CD4-positive, alpha-beta T cell treated with Interleukin-17A for 4 hours (primary cell): ENCODE measurements at places on chromosomes 5 and 9.

DNA sequence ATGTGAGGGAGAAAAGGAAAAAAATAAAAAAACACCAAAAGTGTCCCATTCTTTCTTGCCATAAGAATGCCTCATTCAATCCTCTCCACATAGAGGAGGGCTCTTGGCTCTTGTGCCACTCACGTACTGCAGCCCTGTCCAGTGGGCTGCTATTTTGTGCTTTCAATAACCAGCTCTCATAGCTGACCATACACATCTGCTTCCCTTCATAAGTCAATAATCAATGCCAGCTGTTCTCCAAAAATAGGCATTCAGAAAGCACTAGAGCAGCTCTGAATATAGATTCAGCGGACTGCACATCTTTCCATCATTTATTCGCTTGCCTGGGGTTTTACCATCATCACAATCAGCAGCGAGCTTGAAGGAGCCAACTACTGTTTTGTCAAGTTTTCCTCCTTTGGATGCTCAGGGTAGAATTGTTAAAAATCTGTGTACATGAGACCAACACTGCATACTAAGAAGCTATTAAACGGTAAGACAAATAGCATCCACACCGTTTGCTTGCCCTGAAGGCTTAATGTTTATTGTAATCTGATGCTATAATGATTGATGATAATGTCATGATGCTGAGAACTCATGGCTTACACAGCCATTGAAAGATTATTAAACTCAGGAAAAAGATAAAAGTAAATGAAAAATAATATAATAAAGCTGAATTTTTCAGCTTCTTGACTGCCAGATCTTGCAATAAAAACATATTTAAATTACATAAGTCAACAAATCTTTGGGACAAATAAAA lies 80.0 kb downstream of the OXCT1 start:
- no peak for DNase-seq

- no peak for DNase-seq
Measured at GRCh38 chr5:129496421-129496820, 36.3 kb downstream of the ADAMTS19 start.

DNA sequence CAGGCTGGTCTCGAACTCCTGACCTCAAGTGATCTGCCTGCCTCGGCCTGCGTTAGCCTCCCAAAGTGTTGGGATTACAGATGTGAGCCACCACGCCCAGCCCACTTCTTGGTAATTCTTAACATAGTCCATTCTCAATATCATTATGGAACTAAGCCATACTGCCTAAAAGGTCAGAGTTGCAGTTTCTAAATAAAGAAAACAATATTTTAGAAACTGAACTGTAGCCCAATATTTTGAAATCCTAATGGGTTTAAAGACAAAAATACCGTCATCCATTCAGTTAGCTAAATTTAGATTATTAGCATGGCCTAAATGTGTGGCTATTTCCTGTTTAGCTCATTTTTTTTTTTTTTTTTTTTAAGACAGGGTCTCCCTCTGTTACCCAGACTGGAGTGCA lies 99.5 kb downstream of the USP20 start:
- DNase-seq: no peak

DNA sequence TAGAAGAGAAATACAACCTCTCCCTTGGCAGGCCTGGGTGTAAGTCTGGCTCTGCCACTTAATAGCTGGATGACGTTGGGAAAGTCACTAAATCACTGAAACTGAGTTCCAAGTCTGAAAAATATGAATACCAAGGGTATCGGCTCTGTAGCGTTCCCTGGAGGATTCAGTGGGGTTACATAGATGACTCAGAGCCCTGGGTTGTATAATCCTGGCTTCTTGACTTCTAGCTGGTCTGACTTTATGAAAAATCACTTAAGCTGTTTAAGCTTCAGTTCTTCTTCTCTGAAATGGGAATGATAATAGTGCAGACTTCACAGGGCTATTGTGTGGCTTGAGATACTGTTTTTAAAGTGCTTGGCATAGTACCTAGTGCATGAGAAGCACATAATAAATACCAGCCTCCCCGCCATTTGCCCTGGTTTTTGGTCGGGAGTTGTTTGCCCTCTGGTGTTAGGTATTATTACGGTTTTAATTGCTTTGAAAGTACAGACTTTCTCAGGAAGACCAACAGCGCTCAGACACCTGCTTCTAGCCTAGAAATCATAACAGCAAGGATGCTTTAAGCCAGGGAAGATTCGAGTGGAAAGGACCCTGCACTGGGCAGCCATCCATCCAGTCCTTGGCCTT lies 43.0 kb downstream of the CYFIP2 start:
- peak; percentile 42 for DNase-seq

DNA sequence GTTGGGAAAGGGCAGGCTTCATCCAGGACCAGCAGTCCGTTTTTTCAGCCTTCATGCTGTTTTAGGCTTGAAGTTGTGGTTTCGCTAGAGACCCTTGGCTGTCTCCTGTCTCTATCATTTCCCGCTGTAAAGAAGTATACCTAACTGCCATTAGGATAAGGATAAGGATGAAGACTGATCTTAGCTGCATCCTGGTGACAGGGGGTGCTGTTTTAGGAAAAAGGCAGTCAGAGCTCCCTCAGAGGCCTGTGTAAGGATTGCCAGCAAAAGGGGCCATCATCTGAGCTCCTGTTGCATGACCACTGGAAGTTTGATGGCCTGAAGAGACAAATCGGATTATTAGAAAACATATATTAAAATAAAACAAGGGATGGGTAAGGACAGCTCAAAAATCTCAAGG lies 64.8 kb upstream of the FGF10 start:
- DNase-seq: no peak

GRCh38 chr5:91170266-91170665 lies 212.9 kb downstream of the ARRDC3 start:
- DNase-seq: no peak

GRCh38 chr5:14756478-14756877 lies 92.0 kb downstream of the OTULIN start:
- DNase-seq: no peak

- DNase-seq: no peak
Measured at GRCh38 chr5:137705106-137705505, 30.8 kb downstream of the KLHL3 start.

GRCh38 chr5:78362220-78362619 lies 1.8 kb downstream of the SCAMP1 start:
- no peak for DNase-seq

- no peak for DNase-seq
Measured at GRCh38 chr9:128625391-128626146, 31.1 kb downstream of the DYNC2I2 start.

DNA sequence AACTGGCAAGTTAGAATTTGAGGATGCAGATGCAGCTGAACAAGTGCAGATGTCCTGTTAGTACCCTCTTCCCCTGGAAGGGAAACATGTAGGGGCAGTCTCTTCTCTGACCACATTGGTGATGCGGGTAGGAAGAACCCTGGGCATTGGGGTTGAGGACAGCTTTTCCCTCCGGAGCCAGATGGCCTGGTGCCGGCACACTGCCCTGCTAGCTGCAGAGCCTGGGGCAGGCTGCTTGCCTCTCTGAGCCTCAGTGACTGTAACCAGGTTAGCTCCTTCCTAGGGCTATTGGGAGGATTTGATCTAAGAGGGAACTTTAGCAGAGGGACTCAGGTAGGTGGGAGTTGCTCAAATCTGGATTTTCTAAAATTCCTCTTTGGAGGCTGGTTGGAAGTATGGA lies 148.4 kb downstream of the HSPA4 start:
- DNase-seq: no peak

GRCh38 chr5:172707285-172708182 lies 63.5 kb downstream of the DUSP1 start:
- DNase-seq: no peak

GRCh38 chr5:181221105-181221791 lies 1.8 kb upstream of the TRIM41 start:
- peak; percentile 69 for DNase-seq

GRCh38 chr5:126961702-126962101 lies 68.7 kb downstream of the MARCHF3 start:
- DNase-seq: no peak

GRCh38 chr5:63727583-63727982 lies 234.7 kb downstream of the HTR1A start:
- no peak for DNase-seq

- DNase-seq: no peak
Measured at GRCh38 chr5:114977979-114978573, 191.6 kb downstream of the TRIM36 start.

DNA sequence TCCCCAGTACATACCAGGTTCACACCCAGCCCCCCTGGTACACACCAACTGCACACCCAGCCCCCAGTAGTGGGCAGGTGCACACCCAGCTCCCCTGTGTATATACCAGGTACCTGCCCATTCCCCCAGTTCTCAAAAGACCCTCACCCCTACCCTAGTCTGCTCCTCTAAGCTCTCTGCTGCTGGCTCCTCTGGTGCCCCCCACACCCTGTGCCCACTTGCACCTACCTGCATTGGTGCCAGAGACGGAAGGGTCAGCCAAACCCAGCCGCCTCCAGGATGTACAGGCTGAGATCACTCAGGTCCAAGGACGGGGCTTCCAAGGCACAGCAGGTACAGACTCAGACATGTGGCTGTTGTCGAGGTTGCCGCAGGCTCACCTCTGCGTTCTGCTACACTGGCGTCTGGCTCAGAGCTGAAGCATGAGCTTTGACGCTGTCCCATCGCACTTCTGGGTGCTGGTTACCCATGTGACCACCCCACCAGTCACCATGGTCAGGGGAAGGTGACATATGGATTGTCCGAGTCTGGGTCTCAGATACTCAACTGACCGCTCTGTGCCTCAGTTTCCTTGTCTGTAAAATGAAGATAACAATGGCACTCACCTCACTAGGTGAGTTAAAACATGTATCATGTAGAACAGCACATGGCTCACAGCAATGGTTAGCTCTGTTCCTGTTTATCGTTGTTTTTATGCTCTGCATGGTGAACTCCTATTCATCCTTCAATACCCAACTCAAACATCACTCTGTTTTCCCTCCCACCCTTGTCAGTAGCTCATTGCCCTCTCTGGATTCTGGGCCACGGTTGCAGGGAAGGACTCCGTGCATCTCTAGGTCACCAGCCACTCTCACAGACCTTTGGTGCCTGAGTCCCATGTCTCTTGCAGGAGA lies 45.3 kb upstream of the SUSD3 start:
- DNase-seq: no peak

DNA sequence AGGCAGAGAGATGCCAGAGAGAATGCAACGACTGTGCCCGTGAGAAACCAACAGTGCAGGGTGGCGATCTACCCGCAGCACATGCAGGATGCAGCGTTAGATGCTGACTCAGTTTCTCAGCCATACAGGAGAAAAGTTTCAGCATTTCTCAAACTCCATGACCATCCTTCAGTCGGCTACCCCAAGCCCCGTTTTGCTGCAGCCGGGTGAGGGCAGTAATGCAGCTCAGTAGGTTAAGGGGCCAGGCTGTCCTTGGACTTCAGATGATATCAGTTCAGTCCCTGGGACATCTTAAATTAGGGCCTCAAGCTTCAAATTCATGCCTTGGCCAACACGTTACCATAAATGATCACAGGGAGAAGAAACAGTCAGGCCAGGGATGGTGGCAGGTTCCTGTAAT lies 125.5 kb downstream of the PALM2AKAP2 start:
- no peak for DNase-seq

- no peak for DNase-seq
Measured at GRCh38 chr5:64790210-64790609, 21.5 kb downstream of the CWC27 start.

DNA sequence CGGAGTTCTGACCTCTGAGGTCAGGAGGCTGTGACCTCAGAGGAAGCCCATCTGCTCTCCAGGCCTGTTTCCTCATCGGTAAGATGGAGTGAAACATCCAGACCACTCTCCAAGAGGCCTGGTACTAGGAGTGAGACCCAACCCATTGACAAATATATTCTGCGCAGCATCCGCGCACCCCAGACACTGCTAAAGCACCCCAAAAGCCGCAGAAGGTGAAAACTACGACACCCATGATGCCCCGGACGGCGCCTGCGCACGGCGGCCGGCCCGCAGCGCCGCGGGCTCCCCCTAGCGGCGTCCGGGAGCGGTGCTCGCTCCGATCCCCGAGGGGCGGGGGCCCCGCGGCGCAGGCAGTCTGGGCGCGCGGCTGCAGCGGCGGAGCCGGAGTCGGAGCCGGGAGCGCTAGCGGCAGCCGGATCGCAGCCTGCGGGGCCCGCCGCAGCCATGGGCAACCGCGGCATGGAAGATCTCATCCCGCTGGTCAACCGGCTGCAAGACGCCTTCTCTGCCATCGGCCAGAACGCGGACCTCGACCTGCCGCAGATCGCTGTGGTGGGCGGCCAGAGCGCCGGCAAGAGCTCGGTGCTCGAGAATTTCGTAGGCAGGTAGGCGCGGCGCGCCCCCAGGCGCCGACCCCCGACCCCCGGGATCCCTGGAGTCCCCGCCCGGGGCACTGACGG lies at the start of gene DNM1:
Gene DNM1, plus strand, starts transcription at position 356 of the 683 bp plus-strand sequence. Its CDS starts 92 bp downstream, at position 448.
- DNase-seq: peak; percentile 79

DNA sequence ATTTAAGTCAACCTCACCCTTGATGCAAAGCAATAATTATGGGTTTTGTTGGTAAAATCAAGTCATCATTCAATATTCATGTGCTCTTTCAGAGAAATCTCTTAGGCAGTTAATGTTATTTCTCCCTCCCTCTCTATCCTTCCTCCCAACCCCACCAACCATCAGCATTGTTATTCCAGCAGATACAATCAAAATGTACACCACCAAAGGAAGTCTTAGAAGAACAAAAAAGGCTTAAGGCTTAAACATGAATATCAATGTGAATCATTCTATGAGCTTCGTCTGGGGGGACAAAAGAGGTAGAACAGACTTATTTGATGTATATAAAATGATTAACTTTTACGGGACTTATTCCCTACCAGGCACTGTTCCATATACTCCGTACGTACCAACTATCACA lies 404.4 kb downstream of the ARHGEF28 start:
- DNase-seq: no peak

DNA sequence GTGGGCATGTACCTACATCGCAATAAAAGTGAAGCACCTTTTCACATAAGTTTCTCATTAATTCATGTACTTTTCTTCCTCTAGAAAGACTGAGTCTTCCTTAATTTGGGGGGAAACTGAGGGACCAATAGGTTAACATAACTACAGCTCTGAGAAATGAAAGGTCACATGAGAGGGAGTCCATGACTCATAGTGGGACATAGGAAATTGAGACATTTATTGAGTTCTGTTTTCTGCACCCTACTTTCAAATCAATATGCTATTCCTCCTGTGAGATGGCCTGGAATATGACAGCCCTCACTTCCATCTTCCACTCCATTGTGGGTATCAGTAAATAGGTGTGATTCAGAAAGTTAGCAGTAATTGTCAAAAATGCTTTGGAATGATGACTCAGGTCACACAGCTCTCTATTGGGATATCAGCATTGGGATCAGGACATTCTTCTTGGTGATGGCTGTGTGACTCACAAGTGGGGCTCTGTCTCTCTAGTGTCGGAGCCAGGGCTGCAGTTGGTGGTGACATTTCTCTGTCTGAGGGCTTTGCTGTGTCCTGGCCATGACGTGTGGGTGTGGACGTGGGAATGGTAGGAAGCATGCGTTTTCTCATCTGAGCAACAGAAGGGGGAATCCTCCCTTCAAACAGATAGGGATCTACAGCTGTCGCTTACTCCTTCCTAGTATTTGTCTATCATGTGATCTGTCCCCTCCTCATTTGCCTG lies 125.0 kb downstream of the TRIO start:
- DNase-seq: no peak
